ENCODE measurements at places on chromosomes 1 and 21. TPM values are rescaled to one million over a fixed set of nuclear protein-coding genes. Genes with fewer than 3 reads are reported as not detected.

The CHIA gene
- not detected for total RNA-seq

The TMEM51 gene
- 1.7 TPM for total RNA-seq

The ARTN gene
- 1.9 TPM for total RNA-seq

The CLCA1 gene
- not detected for total RNA-seq

The C1orf115 gene
- total RNA-seq, result 0.49 TPM

The SLC37A1 gene
- 0.65 TPM for total RNA-seq

The PRKAA2 gene
- total RNA-seq, result 2.2 TPM

The FCRL5 gene
- total RNA-seq, result not detected

The AIRE gene
- not detected for total RNA-seq

The HAO2 gene
- total RNA-seq, result under 0.01 TPM

The ITLN2 gene
- total RNA-seq, result not detected

The RPS6KC1 gene
- total RNA-seq, result 31.7 TPM

The TTC4 gene
- 19.8 TPM for total RNA-seq

The FHL3 gene
- 44.9 TPM for total RNA-seq

The CFAP74 gene
- total RNA-seq, result not detected

The SPRR5 gene
- not detected for total RNA-seq

The USH2A gene
- total RNA-seq, result under 0.01 TPM

The AMY1A gene
- not detected for total RNA-seq

The IFI16 gene
- 94.8 TPM for total RNA-seq

The PLA2G2E gene
- not detected for total RNA-seq

The ADCY10 gene
- total RNA-seq, result not detected

The VWA5B1 gene
- not detected for total RNA-seq

The NR1I3 gene
- total RNA-seq, result not detected

The KDF1 gene
- total RNA-seq, result under 0.01 TPM

The SPATA17 gene
- total RNA-seq, result 1.3 TPM

The FASLG gene
- total RNA-seq, result not detected

The MROH9 gene
- 0.36 TPM for total RNA-seq

The LRRIQ3 gene
- 0.65 TPM for total RNA-seq

The RXFP4 gene
- total RNA-seq, result not detected

The F13B gene
- not detected for total RNA-seq

The TFF1 gene
- not detected for total RNA-seq

The PGLYRP3 gene
- total RNA-seq, result not detected

The SPRR3 gene
- not detected for total RNA-seq

The RHBG gene
- total RNA-seq, result not detected

The CYP4B1 gene
- not detected for total RNA-seq

The OR2L3 gene
- total RNA-seq, result 0.16 TPM

The SELENON gene
- total RNA-seq, result 42.5 TPM

The COA6 gene
- total RNA-seq, result 13.5 TPM

Data from hair follicle dermal papilla cell (primary cell).